ENCODE measurements at places on chromosomes 7 and 10. TPM values are rescaled to one million over a fixed set of nuclear protein-coding genes. Genes with fewer than 3 reads are reported as not detected.

The PAXIP1 gene
- polyA plus RNA-seq, result 9.4 TPM

DNA sequence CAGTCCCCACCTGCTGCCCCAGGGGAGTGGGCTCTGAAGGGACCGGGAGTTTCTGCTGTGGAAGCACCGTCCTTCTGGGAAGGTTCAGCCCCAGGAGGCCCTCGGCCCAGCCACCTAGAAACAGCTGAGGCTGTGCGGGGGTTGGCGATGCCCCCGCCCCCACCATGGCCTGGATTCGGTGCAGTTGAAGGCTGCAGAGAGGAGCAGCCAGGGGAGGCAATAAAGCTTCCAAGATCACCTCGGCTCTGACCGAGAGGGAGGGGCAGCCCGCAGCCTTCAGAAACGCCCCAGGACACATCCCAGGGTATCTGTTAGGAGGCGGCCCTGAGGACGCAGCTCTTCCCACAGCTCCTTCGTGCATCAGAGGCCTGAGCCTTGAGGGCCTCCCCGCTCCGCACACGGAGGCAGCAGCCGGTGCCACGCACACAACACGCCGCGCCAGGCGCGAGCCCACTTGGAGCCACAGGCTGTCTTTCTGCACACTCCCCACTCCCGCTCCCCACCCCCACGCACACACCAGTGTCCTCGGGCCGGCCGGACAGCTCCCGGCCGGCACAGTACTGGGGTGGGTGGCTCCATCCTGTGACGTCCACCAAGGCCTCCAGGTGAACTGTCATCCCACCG, 1.6 kb downstream of the KNDC1 start:
- no peak for DNase-seq
- no peak overlapping the region for H3K27ac ChIP-seq
- H3K36me3 ChIP-seq, result peaks cover 3% of the 10 kb centered on the region
- H3K4me1 ChIP-seq, result peaks cover 15% of the 10 kb centered on the region

DNA sequence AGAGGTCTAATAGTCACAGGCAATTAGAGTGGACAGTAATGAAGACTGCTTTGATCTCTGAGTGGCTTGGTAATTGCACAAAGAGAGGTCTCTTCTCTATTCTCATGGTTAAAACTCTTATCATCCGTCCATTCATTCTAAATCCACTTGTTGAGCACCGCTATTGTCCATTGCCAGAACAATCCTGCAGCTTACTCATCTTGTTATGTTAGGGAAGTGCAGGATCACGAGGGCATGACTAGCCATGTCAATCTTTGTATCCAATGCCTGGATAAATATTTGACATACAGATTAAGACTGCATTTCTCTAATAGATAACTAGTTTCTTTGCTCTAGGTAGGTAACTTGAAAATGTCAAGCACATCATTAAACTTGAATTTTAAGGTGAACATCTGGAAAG, 14.9 kb downstream of the SFTPD start:
- no peak for DNase-seq
- H3K27me3 ChIP-seq, result peaks cover 23% of the 10 kb centered on the region
- H3K4me3 ChIP-seq, result no peak overlapping the region
- H3K27ac ChIP-seq, result no peak overlapping the region
- no peaks in the 10 kb centered on the region for H3K4me1 ChIP-seq
- no peaks in the 10 kb centered on the region for H3K36me3 ChIP-seq

The GRID2IP gene
- not detected for polyA plus RNA-seq

DNA sequence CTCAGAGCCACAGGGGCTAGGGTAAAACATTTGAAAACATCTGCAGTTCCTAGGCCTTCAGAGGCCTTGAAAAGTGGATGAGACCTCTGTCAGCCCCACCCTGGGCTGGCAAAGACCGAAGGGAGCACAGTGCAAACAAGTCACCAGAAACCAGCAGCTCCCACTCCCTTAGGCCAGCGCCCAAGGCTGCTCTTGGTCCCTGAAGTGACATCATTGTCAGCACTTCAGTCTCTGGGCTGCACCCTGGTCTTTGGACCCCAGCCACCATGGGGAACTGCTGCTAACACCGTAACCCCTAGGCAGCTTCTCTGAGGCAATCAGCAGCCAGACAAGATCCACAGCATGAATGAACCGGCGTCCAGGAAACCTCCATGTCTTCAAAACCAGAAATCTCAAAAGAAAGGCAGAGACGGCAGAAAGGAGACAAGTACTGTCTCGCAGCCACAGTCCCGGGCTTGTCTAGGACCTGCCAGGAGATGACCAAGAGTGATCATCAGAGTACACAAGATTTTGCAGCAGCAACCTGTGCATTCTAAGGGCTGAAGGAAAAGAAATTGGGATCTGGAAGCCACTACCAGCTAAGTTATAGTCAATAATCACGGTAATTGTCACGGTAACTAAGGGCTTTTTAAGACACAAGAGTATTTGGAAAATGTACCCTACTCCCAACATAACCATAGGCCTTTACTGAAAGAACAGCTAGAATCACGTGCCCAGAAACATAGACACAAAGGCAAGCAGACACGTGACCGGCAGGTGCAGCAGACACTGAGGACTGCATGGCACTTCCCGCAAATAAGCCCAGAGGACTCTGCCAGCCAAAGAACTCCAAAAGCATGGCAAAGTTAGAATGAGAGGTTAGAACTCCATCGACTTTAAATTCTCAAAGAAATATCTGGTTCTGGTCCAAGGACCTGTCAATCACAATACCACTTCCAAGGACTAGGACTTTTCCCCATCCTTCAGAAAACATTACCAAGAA, 23.3 kb downstream of the CPXM2 start:
- H3K4me3 ChIP-seq, result no peak overlapping the region
- DNase-seq, result no peak
- no peaks in the 10 kb centered on the region for H3K36me3 ChIP-seq
- no peak overlapping the region for H3K27ac ChIP-seq
- no peaks in the 10 kb centered on the region for H3K4me1 ChIP-seq

DNA sequence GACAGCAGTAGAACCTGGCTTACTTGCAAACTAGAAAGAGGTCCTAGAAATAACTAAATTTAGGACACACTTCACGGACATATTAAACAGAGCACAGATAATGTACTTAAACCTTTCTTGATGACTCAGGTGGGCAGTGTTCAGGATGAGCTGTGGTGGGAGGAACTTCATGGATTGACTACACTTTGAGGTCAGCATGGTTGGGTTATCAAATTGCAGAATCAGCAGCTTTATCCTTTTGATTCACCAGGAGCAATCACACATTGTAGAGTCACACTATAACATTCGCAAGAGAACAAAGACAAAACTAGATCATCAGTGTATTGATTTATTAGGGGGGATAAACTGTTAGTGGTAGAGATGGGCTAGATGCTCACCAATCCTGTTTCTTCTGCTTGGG, 38.6 kb upstream of the AGK start:
- H3K4me3 ChIP-seq, result no peak overlapping the region
- H3K4me1 ChIP-seq, result no peaks in the 10 kb centered on the region
- H3K27ac ChIP-seq, result no peak overlapping the region

- H3K4me3 ChIP-seq, result no peak overlapping the region
- no peaks in the 10 kb centered on the region for H3K4me1 ChIP-seq
- H3K27ac ChIP-seq, result no peak overlapping the region
- H3K27me3 ChIP-seq, result no peaks in the 10 kb centered on the region
- DNase-seq, result no peak
- peaks cover 35% of the 10 kb centered on the region for H3K36me3 ChIP-seq
These were observed 54.1 kb downstream of the DENND2A start for GRCh38 chr7:140586516-140586915.

- no peak for DNase-seq
- no peak overlapping the region for H3K27ac ChIP-seq
- no peaks in the 10 kb centered on the region for H3K36me3 ChIP-seq
- H3K4me3 ChIP-seq, result no peak overlapping the region
- H3K27me3 ChIP-seq, result peaks cover 2% of the 10 kb centered on the region
These were observed 39.5 kb downstream of the PDK4 start for GRCh38 chr7:95556777-95557176.

GRCh38 chr10:74306227-74306982, 155.4 kb downstream of the ADK start:
- H3K4me1 ChIP-seq, result no peaks in the 10 kb centered on the region
- no peaks in the 10 kb centered on the region for H3K36me3 ChIP-seq
- no peak for DNase-seq
- H3K4me3 ChIP-seq, result no peak overlapping the region

The NPTX2 gene
- 0.07 TPM for polyA plus RNA-seq

DNA sequence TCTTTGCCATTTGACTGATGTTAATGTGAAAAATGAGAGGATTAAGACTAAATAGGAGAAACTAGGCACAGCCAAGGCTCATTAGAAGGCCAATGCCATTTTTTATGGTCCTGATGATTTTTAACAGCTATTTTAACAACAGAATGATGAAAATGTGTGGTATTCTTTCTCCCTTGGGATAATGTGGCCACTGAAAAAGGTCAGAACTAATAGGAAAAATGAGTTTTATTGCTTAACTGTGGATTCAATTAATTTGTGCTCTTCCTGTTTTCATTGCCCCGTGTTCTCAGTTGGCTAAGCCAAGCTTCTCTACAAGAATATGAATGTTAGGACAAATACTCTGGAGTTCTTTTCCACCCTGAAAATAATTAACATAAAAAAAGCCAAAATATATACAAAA, 56.6 kb downstream of the BMPER start:
- H3K27me3 ChIP-seq, result no peaks in the 10 kb centered on the region
- no peak overlapping the region for H3K4me3 ChIP-seq
- H3K36me3 ChIP-seq, result no peaks in the 10 kb centered on the region
- no peak for DNase-seq
- peaks cover 6% of the 10 kb centered on the region for H3K4me1 ChIP-seq

DNA sequence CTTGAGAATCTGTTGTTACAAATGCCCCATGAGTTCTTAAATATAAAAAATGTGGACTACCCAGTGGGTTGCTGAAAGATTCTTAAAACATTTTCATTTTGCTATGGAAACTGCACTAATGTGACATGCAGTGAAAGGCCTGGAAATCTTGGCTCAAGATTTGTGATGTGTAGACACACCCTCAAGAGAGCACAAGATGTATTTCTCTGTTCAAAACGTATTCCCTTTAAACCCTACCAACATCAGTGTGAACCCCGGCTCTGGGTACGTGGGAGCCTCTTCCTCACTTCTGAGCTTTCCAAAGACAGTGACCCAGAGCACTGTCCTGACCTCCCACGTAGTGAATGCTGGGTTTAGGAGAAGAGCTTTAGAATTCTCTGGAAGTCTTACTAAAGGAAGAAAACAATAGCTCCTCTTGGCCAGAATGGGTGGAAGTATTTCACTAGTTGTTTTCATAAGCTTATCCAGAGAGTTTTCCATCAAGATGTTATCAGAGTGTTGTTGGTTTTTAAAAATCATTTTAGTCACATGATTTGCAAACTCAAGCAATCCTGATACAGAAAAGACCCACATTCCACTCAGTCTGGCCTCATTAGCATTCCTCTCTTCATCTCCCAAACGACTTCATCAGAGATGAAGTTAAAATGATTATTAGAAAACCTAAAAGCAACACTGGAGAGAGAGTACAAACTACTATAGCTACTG, 81.5 kb upstream of the AFAP1L2 start:
- H3K36me3 ChIP-seq, result peaks cover 4% of the 10 kb centered on the region
- DNase-seq, result no peak
- no peaks in the 10 kb centered on the region for H3K27me3 ChIP-seq

GRCh38 chr7:132947011-132947410, 134.9 kb downstream of the CHCHD3 start:
- H3K4me1 ChIP-seq, result no peaks in the 10 kb centered on the region
- H3K4me3 ChIP-seq, result no peak overlapping the region
- no peak for DNase-seq
- H3K36me3 ChIP-seq, result no peaks in the 10 kb centered on the region

The PLXNA4 gene
- polyA plus RNA-seq, result 0.01 TPM

DNA sequence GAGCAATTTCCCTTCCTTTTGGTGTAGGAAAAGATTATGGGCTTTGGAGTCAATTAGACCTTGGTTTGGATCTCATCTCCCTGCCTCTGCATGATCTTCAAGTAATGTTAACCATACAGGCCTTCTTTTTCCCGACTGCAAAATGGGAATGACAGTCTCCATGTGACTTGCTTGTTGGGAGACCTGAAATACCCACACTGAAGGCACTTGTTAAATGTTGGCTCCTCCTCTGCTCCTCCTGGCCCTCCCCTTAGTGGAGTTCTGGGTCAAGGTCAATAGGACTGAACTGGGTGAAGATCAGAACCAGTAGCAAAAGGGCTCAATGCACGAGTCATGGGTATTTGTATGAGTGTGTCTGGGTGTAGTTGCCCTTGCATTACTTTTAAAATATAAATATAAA, 179.4 kb upstream of the PRR15 start:
- no peak overlapping the region for H3K4me3 ChIP-seq
- no peak overlapping the region for H3K27ac ChIP-seq
- no peaks in the 10 kb centered on the region for H3K27me3 ChIP-seq
- H3K4me1 ChIP-seq, result no peaks in the 10 kb centered on the region

GRCh38 chr10:120996456-120997034, 145.4 kb downstream of the WDR11 start:
- H3K36me3 ChIP-seq, result no peaks in the 10 kb centered on the region
- DNase-seq, result no peak
- no peak overlapping the region for H3K27ac ChIP-seq
- no peaks in the 10 kb centered on the region for H3K4me1 ChIP-seq
- no peaks in the 10 kb centered on the region for H3K27me3 ChIP-seq

The BMPER gene
- 6.2 TPM for polyA plus RNA-seq

- peaks cover 14% of the 10 kb centered on the region for H3K27me3 ChIP-seq
- no peak overlapping the region for H3K4me3 ChIP-seq
- no peaks in the 10 kb centered on the region for H3K4me1 ChIP-seq
- DNase-seq, result no peak
- no peak overlapping the region for H3K27ac ChIP-seq
These were observed 105.4 kb downstream of the ZNF365 start for GRCh38 chr10:62479523-62479922.

DNA sequence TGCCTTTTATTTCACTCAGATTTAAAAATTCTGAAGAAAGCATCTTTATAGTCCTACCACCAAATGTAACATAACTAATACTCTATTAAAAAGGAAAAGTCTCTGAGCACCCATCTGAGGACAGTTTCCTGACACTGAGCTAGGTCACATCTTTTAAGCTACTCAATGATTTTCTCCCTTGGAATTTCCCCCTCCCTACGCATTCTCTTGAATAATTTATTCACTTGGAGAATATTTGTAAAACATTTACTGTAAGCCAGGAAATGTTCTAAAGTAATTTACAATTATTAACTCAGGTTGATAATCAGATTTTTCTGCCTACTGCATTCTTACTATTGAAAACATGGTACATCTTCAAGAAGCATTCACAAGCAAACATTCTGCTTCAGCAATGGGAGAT, 297.2 kb upstream of the VSTM2A start:
- DNase-seq, result no peak
- H3K36me3 ChIP-seq, result no peaks in the 10 kb centered on the region
- no peaks in the 10 kb centered on the region for H3K27me3 ChIP-seq
- no peaks in the 10 kb centered on the region for H3K4me1 ChIP-seq
- no peak overlapping the region for H3K27ac ChIP-seq

- no peak overlapping the region for H3K4me3 ChIP-seq
- no peaks in the 10 kb centered on the region for H3K36me3 ChIP-seq
- H3K4me1 ChIP-seq, result no peaks in the 10 kb centered on the region
- H3K27me3 ChIP-seq, result no peaks in the 10 kb centered on the region
- DNase-seq, result no peak
These were observed 28.0 kb downstream of the VIM start for GRCh38 chr10:17256051-17256450.

The CALML5 gene
- not detected for polyA plus RNA-seq

GRCh38 chr10:131810036-131810804, 90.6 kb upstream of the PPP2R2D start:
- H3K27me3 ChIP-seq, result no peaks in the 10 kb centered on the region
- no peak overlapping the region for H3K27ac ChIP-seq
- H3K36me3 ChIP-seq, result no peaks in the 10 kb centered on the region
- no peak for DNase-seq
- no peak overlapping the region for H3K4me3 ChIP-seq

The BPGM gene
- 16.8 TPM for polyA plus RNA-seq

- peaks cover 1% of the 10 kb centered on the region for H3K27me3 ChIP-seq
- DNase-seq, result no peak
- H3K27ac ChIP-seq, result no peak overlapping the region
- H3K4me1 ChIP-seq, result no peaks in the 10 kb centered on the region
- H3K36me3 ChIP-seq, result peaks cover 21% of the 10 kb centered on the region
- H3K4me3 ChIP-seq, result no peak overlapping the region
These were observed 8.4 kb downstream of the SFRP5 start for GRCh38 chr10:97763411-97763810.

All from IMR-90 (cell line).